ENCODE measurements at places on chromosomes 7 and 10.

GRCh38 chr7:129723679-129724078, 112.2 kb downstream of the NRF1 start:
- DNase-seq = no peak

GRCh38 chr7:311796-312195, 21.8 kb downstream of the FOXL3 start:
- no peak for DNase-seq

DNA sequence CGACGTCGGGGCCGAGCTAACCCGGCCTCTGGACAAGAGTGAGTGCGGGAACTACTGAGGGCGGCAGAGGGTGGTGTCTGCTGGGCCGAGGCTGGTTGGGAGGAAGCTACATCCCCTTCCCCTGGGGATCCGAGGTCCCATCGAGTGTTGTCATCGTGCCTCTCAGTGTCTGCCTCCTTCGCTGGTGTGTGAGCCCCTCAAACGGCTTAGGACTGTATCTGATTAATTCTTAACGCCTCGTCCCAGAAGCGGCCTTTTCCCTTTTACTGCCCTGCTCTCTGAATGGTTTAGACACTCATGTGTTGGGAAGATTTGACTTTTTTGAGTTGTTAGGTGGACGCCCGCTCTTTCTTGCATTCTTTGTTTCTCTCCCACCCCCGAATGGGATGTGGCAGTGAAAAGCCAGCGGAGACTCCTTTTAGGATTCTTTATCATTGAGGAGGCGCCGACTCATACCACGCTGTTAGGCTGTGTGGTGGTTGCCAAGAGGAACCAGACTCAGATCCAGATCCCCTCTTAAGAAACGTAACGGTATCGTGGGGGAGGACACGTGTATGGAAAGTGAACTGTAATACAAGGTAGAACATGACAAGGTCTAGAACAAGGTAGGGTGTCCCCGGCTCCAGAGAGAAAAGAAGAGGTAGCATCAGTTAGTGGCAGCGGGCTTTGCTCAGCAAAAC, 631 bp downstream of the SUPV3L1 start:
- DNase-seq = no peak

DNA sequence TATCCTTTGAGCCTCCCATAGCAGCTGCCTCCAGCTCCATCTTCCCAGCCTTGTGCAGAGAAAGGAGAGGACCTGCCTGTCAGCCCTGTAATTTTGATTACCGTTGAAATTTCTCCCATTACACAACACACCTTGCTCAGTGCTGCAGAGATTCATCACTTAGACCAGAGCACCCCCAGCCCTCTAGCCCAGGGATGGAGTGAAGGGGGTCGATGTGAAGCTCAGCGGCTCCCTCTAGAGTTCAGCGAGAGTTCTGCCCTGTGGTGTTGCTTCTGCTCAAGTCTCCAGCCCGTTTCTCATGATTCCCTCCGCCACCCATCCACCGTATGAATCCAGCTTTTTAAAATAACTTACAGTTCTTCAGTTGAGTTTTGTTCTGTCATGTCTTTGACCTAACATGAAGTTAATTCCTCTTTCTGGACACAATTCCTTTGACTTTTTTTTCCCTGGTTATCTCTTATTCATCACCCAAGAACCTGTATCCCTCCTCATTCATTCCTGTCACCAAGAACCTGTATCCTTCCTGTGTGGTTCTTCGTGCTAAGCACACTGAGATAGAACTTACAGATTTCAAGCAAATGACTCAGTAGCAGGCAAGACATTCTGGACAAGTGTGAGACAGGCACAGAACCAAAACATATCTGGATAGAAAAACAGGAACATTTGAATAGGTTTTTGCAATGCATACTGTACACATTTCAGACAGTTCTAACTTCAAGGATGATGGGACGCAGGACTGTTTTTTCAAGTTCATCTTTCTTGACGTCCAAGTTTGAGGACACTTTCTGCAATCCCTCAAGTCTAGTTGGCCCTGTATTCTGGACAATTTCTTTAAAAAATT, 35.0 kb upstream of the ZNF32 start:
- DNase-seq = no peak

DNA sequence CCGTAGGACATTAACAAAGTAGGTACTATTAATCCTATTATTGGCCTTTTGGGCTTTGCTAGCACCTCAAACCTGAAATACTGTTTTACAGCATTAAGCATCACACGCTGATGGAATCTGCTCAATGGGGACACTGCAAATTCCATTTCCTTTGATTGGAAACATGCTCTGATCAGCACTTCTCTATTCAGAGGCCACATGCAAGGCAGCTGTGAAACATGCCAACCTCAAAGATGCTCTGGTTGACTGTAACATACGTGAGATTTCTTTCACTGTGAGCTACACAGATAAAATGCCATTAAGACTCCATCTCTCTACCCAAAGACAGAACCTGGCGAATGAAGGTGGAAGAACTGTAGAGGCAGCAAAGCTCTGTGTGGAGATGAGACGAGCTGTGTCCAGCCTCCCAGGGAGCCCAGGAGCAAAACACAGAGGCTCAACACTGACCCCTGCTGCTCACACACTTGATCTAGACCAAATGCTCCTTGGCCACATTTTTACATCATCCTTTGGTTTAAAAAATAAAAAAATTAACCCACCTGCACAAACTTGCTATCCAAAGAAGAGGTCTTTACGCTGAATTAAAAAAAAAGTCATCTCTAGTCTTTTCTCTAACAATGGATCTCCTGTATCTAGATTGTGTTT, 8.0 kb downstream of the RSU1 start:
- DNase-seq = no peak

- no peak for DNase-seq
These were observed 85.2 kb upstream of the AMPH start for GRCh38 chr7:38716397-38716796.

- DNase-seq = no peak
These were observed 94.2 kb downstream of the LRMDA start for GRCh38 chr10:75525646-75526045.

DNA sequence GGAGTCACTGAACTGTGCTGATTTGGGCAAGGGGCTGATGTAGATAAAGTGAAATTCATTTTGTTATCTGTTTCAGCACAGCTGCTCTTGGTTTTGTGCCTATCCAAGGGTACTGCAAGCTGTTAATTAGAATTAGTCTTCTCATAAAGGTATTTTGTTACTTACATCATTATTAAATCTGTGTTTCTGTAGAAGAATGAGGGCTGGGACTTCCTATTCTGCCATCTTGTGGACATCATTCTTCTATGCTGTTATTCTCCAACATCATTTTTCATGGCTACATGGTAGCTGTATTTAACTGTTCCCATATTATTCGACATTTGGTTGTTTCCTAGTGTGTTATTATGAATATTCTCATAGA, 76.2 kb upstream of the CCDC71L start:
- peak; percentile 38 for DNase-seq

DNA sequence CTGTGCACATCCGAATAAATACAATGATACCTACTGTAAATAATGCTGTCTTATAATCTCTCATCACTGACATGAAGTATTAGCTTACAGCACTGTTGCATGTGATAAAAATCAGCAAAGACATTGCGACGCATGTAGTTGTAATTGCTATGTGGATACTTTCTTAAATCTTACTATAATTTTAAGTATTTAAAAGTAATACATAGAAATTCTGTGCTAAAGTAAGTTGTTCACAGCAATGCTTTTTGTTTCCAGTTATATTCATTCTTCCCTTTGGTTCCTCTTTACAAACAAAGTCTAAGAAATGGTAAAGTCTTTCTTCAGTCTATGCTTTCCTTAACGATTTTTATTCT, 113.7 kb upstream of the DGKB start:
- no peak for DNase-seq

DNA sequence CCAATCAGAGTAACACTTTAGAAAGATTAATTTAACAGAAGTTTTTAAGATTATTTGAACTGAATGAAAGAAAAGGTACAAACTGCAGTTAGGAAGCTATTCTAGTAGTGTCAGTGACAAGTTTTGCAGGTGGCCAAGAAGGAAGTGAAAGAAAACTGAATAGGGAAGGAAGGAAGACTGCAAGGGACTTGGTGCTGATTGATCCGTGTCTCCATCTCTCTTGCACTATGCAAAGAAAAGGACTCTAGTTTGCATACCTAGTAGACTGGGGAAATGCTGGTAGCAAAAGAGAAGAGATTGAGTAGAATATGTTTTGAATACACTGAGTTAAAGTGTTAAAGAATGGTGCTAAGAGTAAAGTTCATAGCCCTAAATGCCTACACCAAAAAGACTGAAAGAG, 33.0 kb downstream of the OR6V1 start:
- no peak for DNase-seq

DNA sequence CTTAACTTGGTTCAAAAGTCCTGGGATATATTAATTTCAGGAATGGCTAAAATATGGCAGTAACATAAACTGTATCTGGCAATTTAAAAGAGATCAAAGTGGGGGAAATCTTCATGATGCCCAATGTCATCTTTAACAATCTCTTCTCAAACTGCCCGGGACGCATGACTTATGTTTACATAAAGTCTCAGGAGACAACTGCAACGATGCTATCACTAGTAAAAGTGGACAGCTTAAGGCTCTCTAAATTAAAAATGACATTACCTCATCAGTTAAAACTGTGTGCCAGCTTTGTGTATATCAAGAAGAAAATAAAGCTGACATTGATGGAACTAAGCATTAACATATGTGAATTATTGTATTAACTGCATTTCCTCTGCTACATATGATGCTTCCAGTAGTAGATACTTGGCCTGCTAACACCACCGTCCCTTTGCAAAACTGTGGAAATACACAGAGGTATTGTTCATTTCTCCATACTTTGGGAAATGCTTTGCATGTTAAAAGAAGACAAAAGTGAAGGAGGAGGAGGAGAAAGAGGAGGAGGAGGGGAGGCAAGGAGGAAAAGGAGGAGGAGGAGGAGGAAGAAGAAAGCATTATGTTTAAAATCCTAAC, 62.4 kb downstream of the NRP1 start:
- DNase-seq = no peak

DNA sequence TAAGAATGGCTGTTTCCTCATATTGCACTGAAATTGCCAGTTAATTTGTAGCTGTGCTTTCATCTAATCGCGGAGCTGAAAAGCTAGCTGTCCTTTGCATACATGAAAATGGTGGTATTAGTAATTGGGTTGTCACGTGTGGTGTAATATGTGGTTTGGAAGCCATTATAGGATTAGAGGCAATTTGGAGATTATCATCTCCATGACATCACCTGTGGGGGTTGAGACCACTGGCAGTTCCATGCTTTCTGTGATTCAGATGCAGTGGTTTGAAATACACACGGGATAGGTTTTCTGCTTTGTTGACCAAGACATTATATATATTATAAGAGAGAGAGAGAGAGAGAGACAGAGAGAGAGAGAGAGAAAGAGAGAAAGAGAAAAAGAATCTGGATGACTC, 180.8 kb downstream of the RAB11FIP2 start:
- DNase-seq = no peak

DNA sequence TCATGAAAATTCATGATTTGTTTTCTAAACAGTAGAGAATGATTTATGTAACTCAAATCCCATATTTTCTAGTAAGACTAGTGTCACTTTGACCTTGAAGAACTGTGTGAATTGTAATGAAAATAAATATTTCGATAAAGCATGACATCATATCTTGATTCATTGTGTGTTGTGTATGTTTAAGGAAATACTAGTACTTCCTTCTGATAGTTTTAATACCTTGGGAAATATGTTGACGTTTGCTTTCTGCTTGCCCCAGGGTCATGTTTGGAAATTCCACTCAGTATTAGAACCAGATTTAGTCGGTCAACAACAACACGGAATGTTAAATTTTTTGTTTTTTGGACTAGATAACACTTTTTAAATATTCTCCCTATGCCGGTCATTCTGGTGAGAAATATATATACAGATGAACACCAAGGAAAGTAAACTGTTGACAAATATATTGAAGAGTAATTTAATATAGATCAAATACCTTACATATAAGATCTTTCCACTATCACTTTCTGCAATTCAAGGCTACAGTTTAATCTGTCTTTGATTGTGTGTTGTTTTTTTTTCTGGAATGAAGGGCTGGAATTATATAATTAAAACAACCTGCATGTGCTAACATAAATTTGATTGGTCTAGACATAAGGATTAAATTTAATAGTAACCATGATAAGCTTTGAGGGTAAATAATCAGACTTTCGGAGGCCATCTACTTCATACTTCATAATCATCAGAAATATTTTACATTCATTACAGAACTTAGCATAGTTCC, 126.2 kb downstream of the MDFIC start:
- DNase-seq = no peak

- DNase-seq = no peak
These were observed 78.4 kb upstream of the ADO start for GRCh38 chr10:62726142-62726541.

DNA sequence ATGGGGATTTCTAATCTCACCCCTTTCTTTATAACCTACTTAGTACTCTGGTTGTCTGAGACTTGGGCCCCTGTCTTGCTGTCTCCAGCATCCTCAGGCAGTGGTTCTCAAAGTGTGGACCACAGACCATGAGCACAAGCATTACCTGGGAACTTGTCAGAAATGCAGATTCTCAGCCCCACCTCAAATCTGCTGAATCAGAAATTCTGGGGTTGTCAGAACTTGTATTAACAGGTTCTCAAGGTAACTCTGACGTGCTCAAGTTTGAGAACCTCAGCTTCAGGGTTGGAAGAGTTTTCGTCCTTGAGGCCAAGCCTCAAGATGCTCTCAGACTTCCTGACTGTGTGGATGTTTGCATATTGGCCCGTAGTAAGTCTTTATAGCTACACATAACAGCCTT, 97.4 kb downstream of the REEP3 start:
- DNase-seq = no peak

GRCh38 chr7:71386152-71386785, 254.3 kb downstream of the GALNT17 start:
- no peak for DNase-seq

GRCh38 chr7:39950473-39951225, 593 bp downstream of the CDK13 start:
- DNase-seq = no peak

- DNase-seq = no peak
These were observed 10.8 kb upstream of the NKX2-3 start for GRCh38 chr10:99521765-99522469.

DNA sequence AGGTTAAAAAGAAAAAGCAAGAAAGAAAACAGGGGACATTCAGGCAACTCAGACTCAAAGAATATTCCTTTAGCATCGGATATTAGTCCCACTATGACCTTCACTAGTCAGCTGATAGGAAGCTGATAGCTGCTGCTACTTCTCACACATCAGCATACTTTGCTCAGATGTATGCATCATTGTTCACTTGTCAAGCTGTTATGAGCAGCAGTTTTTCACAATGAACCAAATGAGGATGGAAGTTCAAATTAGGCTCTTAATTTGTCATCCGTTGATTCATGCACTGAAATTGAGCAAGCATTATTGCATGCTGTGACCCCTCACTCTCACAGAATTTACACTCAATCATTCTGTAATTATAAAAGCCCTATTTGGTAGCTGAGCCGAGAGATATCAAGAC, 257.7 kb downstream of the SNX13 start:
- DNase-seq = no peak

DNA sequence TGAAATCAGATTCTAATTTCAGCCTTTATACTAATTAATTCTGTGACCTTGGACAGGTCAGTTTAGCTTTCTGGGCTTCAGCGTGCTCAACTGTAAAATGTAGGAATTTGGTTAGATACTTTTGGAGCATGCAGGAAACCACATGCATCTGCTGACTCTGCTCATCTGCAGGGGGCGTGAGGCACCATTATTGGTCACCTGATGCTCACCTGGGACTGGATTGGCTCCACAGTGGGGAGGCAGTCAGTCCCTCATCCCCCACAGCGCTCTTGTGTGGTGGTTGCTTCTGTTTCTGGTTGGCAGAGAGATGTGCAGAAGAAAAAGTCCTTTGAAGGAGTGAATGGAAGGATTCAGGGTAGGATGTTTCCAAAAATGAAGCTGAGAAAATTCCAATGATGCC, 150.9 kb upstream of the MTPN start:
- no peak for DNase-seq
